NCI-H1048 (cell line): ENCODE measurements at places on chromosomes 11 and 22.

DNA sequence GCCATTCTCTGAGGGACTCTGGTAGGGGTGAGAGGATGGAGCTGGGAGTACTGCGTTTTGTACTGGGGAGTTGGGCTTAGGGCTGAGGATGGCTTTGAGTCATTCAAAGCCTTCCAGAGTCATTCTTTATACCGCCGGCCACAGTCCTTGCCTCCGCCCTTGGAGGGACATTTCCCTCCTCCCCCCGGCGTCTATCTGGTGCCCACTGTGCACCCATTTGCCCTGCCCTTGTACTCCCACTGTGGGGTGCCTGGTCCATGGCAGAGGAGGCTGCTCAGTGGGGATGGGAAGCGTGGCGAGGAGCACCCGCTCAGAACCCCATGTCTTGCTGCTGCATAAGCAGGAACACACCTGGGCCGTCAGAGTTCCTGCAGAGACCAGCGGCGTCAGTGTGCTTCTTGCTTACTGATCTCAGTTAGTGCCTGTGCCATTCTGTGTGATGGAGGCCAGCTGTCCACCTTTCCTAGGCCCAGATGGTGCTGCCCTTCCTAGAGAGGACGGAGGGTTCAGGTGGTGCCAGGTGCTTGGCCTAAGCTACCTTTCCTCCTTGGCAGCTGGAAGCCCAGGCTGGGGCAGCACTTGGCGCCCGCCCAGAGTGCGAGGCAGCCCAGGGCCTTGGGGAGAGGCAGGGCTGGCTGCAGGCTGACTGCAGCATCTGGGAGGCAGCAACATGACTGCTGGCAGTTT is 23.3 kb upstream of the TMEM191C start:
- no peak for DNase-seq

DNA sequence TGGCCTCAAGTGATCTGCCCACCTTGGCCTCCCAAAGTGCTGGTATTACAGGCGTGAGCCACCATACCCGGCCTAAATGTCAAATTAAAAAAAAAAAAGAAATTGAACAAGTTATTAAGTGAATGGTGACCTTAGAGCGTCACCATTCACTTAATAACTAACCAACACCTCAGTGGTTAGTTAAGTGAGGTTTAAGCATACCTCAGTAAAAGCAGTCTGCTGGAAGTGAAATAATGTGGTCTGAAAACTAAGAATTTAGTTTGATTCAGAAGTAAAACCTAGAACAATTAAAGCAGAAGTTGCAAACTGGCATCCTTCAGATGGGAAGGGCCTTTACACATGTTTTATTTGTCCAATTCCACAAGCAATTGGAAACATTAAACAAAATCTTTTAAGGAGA is 71.5 kb downstream of the FCHSD2 start:
- DNase-seq = no peak

- DNase-seq = no peak
These were observed 612.3 kb downstream of the INSC start for GRCh38 chr11:15726893-15727519.

- DNase-seq = no peak
These were observed 32.7 kb downstream of the RIBC2 start for GRCh38 chr22:45446216-45446615.

DNA sequence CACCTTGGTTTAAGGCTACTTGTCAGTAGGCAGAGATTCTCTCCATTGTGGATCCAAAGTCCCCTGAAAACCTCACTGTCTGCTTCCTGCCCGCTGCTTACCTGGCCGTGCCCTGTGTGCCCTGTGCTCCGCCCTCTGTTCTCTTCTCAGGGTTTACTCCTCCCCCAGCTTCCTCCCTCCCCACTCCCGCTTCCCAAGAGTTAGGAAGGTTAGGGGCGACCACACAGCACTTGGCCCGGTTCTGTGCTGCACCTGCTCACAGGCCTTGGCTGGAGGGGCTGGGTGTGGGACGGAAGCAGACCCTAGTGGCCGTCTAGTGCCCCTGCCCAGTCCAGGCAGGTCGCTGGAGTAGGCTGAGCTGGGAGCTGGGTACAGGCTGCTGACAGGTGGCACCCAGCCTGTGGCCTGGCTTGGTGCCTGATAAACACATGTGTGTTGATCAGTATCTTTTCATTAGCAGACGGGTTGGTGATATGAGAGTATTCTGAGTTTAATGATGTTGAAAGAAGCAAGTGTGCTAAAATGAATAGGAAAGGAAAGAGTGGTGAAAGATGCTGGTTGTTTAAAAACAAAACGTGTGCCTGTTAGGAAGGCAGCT is 40.5 kb downstream of the GRAMD4 start:
- DNase-seq = no peak

DNA sequence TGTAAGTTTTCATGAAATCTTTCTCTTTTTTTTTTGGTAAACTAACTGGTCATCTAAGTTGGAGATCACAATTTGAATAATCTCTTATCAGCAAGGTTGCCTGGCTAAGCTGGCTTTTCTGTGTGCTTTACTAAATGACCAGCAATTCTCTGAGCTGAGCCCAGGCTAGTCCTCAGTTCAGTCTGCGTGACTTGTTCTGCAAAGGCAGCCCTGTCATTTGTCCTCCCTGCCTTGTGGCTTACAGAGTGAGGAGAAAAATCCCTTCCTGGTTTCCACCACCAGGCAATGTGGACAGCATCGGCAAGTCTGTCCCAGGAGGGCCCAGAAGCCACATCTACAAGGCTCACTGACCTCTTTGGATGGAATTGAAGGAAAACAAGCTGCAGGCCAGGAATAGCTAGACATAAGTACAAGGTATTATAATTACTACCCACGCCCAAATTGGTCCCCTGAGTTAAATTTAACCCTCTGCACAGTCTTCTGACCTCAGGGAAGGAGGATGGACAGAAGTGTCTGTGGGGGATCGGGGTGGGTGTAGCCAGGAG is 108.6 kb downstream of the SCN3B start:
- no peak for DNase-seq

DNA sequence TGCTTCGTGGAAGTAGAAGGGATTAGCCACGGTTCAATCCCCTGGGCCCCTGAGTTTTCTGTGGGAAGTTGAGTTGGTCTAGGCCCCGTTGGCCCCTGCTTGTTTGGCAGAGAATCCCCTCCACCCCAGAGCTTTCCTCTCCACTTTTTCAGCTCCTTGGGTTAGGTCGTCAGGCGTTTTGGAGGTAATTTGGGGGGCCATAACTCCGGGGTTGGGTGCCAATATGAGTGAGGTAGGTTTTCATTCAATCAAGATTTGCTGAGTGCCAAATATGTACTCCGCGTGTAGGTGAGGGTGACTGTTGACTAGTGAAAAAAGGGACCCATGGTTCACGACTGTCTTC is 590 bp downstream of the ATG13 start:
- DNase-seq = no peak
